NCI-H1092 treated with DMSO at 0.1 percent for 48 hours (cell line): ENCODE measurements at places on chromosomes 6 and 20.

DNA sequence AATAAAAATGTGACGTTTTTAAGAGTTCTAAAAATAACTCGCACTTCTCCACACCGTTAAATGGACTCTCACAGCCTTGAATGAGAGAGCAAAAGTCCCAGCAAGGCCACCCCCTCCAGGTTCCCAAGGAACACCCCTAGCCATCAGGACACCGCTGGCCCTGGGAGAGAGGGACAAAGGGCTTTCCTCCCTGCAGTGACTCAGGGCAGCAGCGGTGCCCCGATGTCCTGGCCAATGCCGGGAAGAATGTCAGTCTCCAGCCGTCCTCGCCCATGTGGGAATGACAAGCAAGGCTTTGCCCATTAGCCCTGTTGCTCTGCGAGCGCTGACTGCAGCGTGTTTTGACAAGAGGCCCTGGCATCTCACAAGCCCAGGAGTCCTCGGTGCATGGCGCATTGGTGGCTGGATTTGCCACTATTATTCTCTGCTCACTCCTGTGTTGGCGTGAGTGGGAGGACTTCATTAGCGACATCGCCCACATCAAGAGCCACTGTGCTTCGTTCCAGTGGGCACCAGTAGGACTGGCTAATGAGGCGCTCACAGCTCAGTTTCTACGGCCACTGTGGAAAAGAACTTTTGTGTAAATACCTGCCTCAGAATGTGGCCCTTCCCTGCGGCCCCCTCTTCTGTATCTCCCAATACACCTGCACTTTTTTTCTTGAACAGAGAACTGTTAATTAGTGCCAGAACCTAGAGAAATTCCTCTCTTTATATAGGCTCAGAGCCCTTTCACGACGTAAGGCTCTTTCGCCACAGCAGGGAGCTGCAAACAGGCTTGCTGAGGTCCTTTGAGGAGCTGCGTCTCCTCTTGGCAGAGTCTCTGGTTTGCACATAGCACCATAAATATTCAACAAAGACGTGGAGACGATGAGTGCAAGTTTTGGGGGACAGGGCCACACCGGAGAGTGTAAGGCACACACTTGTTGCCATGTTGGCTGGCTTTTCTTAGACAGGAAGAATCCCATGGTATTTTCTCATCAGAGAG is 336.6 kb downstream of the TAF4 start:
- no peak for DNase-seq

DNA sequence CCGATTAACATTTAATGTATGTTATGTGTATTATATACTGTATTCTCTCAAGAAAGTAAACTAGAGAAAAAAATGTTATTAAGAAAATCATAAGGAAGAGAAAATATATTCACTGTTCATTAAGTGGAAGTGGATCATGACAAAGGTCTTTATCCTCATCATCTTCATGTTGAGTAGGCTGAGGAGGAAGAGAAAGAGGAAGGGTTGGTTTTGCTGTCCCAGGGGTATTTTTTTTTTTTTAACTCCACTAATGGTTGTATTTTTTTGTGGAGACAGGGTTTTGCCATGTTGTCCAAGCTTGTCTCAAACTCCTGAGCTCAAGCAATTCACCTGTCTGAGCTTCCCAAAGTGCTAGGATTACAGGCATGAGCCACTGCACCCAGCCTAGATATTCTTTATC is 11.0 kb downstream of the ECT2L start:
- DNase-seq = no peak

GRCh38 chr20:34874094-34874654 is 1.5 kb upstream of the GGT7 start:
- DNase-seq = peak; percentile 79

DNA sequence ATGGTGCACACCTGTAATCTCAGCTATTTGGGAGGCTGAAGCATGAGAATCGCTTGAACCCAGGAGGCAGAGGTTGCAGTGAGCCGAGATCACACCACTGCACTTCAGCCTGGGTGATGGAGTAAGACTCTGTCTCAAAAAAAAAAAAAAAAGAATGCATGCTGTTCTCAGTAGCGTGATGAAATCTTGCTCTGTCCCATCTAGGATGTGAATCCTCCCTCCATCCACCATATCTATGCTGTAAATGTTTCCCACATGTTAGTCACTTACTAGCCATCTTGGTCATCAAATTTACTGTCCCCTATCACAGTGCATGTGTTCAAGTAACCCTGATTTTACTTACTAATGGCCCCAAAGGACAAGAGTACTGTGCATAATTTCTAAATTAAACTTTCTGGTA is 315.4 kb upstream of the TBX18 start:
- DNase-seq = no peak

DNA sequence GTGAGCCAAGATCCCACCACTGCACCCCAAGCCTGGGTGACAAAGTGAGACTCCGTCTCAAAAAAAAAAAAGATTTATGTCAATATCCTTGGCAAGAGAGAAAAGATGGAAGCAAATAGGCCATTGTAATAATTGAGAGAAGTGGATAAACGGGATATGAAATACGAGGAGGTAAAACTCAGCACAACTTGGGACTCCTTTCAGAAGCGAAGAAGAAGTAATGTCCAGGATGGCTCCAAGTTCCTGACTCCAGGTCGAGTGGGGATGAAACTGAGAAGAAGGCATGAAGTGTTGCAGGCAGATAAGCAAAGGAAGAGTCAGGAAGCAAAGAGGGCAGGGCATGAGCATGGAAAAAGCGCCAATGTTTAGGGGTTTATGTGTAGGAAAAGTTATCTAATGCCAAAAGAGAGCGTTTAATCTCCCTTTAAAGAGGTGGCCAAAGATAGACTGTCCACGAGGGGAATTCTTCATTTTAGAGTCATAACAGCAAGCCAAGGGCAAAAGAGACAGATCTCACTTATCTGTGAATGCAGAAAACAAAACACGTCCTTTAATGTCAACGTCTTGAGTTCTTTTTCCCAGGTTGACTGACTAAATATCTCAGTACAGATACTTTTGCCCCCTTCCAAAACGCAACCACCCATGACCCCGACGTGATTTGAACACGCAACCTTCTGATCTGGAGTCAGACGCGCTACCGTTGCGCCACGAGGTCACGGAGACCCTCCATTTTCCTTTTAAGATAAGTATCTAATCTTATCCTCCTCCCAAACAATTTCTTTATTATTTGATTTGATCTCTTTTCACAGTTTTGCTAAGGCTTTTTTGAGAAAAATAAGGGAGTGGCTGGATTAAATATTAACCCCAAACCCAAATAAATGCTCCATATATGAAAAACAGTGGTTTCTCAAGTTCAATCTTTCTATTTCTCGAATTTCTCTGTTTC is 46.3 kb upstream of the BTN3A2 start:
- no peak for DNase-seq

DNA sequence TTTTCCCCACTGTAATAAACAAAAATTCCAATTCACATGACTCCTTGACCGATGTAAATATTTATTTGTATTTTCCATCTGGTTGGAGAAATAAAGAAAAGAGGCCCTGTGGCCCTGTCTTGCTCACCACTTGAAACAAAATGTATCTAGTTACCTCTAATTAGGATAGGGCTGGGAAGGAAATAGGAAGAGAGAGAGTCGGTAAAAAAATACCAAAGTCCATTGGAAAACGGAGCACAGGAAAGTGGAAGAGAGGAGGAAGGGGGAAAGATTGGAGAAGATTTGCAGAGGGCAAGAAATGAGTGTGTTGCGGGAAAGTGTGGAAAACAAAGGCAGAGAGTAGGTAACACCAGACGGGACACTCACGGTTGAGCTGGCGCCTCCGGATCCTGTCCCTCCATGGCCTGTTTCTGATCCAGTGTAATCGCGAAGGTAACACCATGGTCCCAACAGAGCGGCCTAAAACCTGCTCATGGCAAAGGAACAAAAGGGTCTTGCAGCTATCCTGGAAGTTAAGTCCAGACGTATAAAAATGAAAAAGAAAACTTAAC is 105.8 kb upstream of the RIPOR2 start:
- no peak for DNase-seq

DNA sequence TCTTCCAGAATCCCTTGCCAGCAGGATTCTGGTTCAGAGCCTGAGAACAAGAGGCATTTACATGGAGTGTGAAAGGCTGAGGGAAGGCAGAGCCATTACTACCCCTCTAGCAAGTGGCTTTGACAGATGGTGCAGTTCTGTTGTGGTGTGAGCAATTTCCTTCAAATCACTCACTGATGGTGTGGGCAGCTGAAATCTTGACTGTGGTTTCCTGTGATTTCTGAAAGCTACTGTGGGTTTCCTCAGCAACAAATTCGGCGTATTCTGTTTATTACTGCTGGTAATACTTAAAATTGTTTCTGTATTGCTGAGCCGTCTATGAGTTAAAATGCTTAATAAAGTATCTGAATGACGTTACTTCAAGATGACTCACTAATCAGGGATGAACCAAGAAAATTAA is 181.5 kb upstream of the TCF21 start:
- DNase-seq = no peak

- no peak for DNase-seq
These were observed 17.3 kb upstream of the CD93 start for GRCh38 chr20:23103284-23104018.

DNA sequence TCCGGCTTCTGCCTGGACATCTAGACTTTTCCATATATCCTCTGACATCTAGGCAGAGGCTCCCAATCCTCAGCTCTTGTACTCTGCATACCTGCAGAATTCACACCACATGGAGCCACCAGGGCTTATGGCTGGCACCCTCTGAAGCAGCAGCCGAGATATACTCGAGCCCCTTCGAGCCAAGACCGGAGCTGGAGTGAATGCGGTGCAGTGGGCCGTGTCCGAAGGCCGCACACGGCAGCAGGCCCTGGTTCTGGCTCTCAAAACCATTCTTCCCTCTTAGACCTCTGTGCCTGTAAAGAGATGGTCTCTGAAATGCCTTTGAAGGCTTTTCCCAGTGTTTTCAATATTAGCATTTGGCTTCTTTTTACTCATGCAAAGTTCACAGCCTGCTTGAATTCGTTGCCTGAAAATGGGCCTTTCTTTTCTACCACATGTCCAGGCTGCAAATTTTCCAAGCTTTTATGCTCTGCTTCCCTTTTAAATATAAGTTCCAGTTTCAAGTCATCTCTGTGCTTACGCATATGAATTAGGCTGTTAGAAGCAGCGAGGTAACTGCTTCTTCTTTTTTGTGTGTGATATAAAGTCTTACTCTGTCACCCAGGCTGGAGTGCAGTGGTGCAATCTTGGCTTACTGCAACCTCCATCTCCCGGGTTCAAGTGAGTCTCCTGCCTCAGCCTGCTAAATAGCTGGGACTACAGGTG is 3.8 kb upstream of the SIRPB1 start:
- no peak for DNase-seq

DNA sequence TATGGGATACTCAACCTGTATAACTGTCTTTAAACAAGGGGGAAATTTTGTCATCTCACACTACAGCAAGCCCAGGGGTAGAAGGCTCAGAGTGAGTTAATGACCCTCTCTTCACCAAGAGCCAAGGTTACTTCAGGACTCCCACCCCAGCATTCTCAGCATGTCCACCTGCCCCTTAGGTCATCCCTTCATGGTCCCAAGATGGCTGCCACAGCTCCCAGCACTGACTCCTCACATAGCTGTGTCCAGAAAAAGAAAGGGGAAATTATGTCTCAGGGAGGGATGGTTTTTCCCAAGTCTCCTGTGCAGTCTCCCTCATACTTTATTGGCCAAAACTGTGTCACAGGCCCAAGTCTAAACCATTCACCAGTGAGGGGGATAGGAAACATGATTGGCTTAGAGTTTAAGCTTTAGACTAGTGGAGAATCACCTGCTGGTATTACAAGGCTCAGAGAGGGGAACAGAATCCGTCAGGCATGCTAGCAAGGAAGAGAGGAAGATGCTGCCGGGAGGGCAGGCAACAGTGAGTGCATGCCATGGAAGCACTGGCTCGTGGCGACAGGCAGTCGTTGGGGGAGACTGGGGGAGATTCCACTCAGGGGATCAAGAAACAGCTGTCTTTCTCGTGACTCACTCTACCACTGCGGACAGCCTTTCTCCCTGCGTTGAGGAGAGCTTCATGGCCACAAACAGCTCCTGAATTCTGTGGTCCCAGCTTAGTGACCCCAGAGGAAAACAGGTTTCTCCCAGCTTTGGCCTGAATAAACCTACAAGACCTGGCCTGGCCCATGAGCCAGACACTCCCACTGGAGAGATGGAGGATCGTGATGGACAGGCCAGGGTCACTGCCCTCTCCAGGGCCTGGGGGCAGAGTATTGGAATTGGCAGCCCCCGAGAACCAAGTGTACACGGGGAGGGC is 37.2 kb downstream of the HM13 start:
- DNase-seq = no peak

DNA sequence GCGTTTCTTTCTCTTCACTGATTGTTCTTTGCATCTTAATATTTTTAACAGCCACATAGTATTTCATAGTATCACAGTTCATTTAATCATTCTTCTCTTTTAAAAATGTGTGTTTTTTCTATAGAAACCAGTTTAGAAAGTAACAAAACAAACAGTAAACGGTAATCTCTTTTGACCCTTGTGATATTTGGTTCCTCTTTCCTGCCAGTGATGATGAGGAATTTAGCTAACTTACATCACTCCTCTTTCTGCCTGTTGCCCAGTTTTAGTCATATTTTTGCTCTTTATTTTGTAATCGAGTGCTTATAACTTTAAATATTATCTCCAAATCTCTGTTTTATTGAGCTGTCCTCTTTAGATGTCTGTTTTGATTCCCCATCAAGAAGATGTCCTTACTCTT is 38.1 kb upstream of the ZBTB24 start:
- DNase-seq = no peak

- DNase-seq = peak; percentile 46
These were observed 5.2 kb downstream of the FNDC1 start for GRCh38 chr6:159174263-159174969.

DNA sequence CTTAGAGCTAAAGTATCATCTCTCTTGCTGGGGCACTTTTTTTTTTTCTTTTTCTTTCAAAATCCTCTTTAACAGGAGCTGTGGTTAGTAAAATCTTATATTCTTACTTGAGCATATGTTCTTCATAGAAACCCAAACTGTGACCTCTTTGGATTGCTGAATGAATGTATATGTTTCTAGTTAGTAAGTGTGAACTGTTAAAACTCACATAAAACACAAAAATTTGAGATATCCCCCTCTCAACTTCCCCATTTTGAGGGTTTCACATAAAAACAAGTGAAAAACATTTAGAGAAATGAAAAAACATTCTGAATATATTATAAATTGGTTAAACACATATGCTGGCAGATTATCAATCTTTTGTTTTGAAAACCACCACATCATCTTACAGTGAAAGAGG is 78.1 kb downstream of the INSM1 start:
- no peak for DNase-seq
